ENCODE measurements at places on chromosomes 11 and 22.

- DNase-seq = no peak
Observed at GRCh38 chr22:44815099-44816070, 63.0 kb downstream of the ARHGAP8 start.

GRCh38 chr11:102346456-102346747 is 612 bp upstream of the BIRC2 start:
- no peak for DNase-seq

DNA sequence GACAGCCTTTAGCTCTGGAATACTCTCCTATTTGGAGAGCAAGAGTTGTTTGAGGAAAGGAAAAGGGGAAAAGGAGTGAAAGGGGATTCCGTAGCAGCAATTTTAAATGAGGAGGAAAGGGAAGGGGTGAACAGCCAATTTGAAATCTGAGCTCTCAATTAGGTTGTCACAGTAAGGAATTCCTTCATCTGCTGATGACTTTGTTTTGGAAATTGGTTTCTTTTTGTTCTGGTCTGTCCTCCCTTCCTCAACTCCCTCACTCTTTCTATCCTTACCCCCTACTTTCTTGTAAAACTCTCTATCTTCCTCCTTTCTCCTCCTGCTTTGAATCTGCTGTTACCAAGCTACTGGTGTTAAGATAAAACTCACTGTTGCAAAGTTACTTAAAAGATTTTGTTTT is 1155.6 kb downstream of the DLG2 start:
- DNase-seq = no peak

DNA sequence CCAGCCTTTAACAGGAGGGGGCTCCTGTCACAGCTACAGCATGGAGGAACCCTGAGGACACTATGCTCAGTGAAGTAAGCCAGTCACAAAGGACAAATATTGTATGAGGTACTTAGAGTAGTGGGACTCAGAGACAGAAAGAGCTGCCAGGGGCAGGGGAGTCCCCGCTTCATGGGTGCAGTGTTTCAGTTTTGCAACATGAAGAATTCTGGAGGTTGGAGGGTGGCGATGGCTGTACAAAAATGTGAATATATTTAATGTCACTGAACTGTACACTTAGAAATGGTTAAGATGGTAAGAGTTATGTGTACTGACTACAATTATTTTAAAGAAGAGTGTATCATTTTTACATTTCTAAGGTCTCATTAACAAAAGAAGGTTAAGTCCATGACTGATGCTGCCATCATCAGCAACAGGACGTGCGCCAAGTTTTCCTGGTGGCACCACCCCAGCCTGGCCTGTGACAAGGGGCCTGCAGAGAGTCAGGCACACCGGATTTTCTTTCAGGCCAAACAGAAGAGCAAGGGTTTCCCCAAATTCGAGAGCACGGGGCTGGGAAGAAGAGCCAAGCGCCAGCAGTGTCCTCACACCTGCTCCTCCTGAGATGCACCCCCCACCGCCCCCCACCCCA is 22.1 kb downstream of the YPEL1 start:
- no peak for DNase-seq

DNA sequence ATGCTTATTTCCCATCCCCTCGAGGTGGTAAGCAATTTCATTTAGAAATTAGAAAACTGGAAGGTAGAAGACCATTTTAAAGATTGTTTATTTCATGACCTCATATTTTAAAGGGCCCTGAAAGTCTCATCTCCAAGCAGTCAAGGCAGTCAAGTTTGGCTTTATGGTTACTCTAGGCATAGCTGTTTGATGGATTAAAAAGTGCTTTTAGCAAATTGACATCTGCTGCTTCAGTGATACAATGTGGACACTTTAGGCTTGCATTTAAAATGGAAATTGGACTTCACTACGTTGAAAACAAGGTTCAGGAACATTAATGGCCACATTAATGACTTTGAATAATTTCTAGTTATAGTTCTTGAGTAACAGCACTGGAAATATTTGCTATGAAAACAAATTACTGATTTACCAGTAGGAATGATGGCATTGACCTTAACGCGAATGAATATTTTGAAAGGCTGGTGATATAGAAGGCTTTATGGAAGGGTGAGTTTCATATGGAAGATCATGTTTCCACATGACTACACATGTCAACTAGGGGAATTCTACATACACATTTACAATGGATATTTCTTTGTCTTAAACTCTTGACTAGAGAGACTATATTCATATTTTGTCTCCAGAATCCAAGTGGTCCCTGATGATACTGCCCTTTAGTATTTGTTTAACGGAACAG is 873.5 kb downstream of the JRKL start:
- DNase-seq = no peak
